ENCODE measurements at places on chromosomes 16 and 17.

GRCh38 chr17:40951011-40951622 is 13.7 kb upstream of the KRT23 start:
- DNase-seq: no peak

- DNase-seq: no peak
These were observed 601 bp upstream of the RFWD3 start for GRCh38 chr16:74667255-74667700.

GRCh38 chr17:70168044-70168976 is 1.0 kb upstream of the KCNJ2 start:
- no peak for DNase-seq

DNA sequence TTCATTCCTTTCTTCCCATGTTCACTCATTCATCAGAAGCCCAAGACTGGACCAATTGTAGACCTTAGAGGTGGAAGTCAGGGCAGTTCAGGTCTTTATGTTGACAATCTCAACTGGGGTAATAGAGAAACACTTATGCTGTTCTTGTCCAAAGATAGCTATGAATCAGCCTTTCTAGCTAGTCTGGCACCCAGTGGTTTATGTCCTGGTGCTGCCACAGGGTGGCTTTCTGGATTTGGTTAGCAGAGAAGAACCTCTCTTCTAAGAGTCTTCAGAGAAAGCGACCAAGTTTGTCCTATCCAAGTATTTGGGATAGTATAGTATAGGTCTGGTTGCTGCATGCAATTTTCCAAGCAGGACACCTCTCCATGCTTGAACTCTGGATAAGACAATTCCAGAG is 83.3 kb downstream of the NOG start:
- DNase-seq: no peak

DNA sequence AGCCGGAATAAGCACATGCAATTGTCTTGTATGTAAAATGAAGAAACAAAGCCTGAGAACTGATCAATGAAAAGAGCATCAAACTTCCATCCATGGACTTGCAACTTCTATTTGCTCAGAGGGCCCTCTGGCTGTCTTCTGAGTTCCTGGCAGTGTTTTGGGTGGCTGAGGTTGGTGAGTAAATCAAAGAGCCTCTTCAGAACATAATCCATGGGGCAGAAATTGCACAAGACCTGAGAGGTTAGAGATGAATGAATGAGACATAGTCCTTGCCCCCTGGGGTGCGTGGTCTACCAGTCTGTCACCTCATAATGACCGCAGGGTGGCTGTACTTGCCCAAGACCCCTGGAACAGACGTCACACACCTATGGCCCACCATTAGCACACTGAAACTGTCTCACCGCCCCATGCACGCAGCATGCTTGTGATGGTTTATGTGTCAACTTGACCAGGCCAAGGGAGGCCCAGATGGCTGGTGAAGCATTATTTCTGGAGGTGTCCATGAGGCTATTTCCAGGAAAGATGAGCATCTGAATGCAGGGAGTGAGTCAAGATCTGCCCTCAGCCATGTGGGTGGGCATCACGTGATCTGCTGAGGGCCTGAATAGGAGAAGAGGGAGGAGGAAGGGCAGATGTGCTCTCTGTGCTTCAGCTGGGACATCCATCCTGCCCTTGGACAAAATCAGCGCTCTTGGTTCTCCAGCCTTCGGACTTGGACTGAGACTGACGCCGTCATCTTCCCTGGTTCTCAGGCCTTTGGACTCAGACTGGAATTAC is 8.3 kb downstream of the PIK3R6 start:
- DNase-seq: peak; percentile 87

DNA sequence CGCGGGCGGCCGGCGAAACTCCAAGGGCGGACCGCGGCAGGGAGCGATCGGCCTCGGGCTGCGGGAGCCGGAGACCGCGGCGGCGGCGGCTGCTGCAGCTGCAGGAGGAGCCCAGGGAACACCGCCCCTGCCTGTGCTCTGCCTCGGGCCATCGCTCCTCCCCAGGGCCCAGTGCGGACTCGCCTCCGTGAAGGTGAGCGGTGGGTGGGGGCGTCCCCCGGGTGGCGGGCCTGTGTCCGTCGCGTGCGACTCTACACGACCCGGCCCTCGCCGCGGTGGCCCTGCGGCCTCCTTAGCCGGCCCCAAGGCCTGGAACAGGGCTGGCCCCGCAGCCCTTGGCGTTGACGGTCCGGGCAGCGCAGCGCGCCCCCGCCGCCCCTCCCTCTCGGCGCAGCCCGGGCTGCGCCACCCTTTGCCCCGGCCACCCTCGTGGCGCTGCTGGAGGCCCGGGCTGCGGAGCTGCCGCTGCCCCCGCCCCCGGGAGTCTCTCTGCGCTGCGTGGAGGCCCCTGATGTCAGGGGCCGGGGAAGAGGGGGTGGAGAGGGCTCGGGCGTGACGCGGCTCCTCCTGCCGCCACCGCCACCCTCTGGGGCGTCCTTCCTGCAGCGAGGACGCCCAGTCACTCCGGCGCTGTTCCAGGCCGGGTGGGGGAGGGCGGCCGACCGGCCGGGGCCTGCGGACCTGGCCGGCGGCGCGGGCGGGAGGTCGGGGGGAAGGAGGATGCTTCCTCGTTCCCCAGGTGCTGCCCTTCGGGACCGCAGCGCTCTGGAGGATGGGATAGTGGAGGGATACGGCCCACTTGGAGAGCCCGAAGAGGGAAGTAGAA is 485 bp downstream of the DYNLL2 start:
- no peak for DNase-seq

DNA sequence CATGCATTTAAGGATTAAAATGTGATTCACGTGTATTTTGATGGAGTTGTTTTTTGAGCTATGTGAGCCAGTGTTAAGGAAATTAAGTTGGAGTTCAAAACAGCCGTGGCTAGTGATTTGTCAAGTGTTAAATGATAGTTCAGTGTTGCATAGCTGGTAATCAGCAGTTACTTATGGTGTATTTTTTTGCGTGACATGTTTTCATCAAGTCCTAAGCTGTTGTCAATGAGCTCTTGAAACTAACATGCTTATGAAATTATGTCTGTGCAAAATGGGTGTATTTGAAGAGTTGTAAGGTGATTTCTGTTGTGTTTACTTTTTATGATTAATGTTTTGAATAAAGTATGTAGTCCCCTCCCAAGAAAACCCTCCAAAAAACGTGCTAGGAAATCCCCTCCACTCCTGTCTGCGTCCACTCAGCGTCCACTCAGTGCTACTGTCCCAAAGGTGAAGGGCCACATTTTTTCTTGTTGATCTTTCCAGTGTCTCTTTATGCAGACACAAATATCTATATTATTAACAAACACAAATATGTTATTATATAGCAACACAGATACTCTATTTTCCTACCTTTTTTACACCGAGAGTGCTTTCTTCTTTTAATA is 30.0 kb downstream of the USP10 start:
- DNase-seq: no peak

DNA sequence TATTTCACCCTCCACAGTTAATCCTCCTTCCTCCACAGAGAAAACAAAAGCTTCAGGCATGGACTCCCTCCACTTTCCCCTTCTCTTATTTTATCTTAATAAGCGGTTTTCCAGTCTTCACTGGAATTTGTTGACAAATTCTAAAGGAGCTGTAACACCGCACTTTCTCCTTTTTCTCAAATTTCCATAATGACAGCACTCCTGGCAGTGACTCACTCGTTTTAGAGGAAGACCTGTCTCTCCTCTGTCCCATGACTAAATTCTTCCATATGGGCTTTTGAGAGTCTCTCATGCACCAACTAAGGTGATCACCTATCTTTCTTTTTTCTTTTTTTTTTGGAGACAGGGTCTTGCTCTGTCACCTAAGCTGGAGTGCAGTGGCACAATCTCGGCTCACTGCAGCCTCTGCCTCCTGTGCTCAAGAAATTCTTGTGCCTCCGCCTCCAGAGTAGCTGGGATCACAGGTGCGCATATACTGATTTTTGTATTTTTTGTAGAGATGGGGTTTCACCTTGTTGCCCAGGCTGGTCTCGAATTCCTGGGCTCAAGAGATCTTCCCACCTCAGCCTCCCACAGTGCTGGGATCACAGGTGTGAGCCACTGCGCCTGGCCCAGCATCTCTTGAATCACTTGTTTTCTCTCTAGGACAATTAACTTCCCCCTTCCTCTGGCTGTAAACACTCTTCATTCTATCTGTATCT is 7.7 kb downstream of the ITGAM start:
- DNase-seq: no peak

- no peak for DNase-seq
These were observed 1.5 kb downstream of the GRIN2A start for GRCh38 chr16:10180771-10181163.
